ENCODE measurements at places on chromosomes 12 and 14. TPM values are rescaled to one million over a fixed set of nuclear protein-coding genes. Genes with fewer than 3 reads are reported as not detected.

The LRRK2 gene
- total RNA-seq: 1.2 TPM

The PIANP gene
- total RNA-seq: not detected

The PRH2 gene
- total RNA-seq: not detected

The NIN gene
- 46.9 TPM for total RNA-seq

The PAH gene
- not detected for total RNA-seq

The MBIP gene
- total RNA-seq: 16.9 TPM

The SLC7A7 gene
- 6.9 TPM for total RNA-seq

The TRIAP1 gene
- 31.0 TPM for total RNA-seq

The SLC4A8 gene
- total RNA-seq: 2.1 TPM

The POTEG gene
- total RNA-seq: not detected

The KCNH3 gene
- not detected for total RNA-seq

The SALL2 gene
- total RNA-seq: 0.49 TPM

The HSPB8 gene
- total RNA-seq: 1.1 TPM

The SNW1 gene
- 50.5 TPM for total RNA-seq

The ASB2 gene
- not detected for total RNA-seq

The RERG gene
- not detected for total RNA-seq

The KRT5 gene
- total RNA-seq: 0.65 TPM

The SMCO2 gene
- total RNA-seq: 0.32 TPM

The CRACR2A gene
- 13.2 TPM for total RNA-seq

The PHC1 gene
- total RNA-seq: 18.1 TPM

The CIROP gene
- total RNA-seq: not detected

The IRF9 gene
- 55.4 TPM for total RNA-seq

The OVCH1 gene
- total RNA-seq: not detected

The KRT71 gene
- not detected for total RNA-seq

The CSRP2 gene
- total RNA-seq: 12.3 TPM

The METTL17 gene
- 20.6 TPM for total RNA-seq

The MYH6 gene
- not detected for total RNA-seq

The LGR5 gene
- not detected for total RNA-seq

The LRP1-AS gene
- total RNA-seq: not detected

The LBHD2 gene
- total RNA-seq: not detected

The TAC3 gene
- total RNA-seq: not detected

The CNTN1 gene
- not detected for total RNA-seq

The KRT79 gene
- not detected for total RNA-seq

The CLEC2B gene
- 79.8 TPM for total RNA-seq

The KCNC2 gene
- total RNA-seq: 0.32 TPM

The IFNG-AS1 gene
- not detected for total RNA-seq

The TCTN1 gene
- 6.0 TPM for total RNA-seq

The C3AR1 gene
- not detected for total RNA-seq

The PIK3C2G gene
- under 0.01 TPM for total RNA-seq

The SPRYD4 gene
- total RNA-seq: 1.3 TPM

The COX8C gene
- not detected for total RNA-seq

Measured in bladder microvascular endothelial cell (primary cell).